Hepatocyte (in vitro differentiated cells): ENCODE measurements at places on chromosomes 1 and 21.

DNA sequence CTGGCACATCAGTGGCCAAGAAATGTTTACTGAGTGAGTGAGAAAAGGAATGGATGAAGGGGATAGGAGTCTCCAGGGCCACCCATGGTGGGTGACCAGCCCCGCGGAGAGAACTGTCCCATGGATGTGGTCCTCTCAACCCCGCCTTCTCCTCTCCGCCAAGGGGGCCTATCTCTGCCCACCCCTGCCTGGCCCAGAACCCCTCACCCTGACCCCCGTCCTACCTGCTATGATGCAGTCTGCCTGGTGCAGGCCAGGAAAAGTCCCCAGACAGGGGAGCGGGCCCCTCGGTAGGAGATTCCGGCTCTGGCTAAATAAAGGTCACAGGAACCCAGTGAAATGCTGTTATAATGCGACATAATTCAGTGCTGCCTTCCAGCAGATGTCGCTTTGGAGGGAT lies 107.6 kb downstream of the PTPRU start:
- no peak overlapping the region for H3K4me3 ChIP-seq
- no peaks in the 10 kb centered on the region for H3K4me1 ChIP-seq
- H3K27me3 ChIP-seq, result peaks cover 15% of the 10 kb centered on the region
- H3K36me3 ChIP-seq, result no peaks in the 10 kb centered on the region
- no peak overlapping the region for H3K27ac ChIP-seq

DNA sequence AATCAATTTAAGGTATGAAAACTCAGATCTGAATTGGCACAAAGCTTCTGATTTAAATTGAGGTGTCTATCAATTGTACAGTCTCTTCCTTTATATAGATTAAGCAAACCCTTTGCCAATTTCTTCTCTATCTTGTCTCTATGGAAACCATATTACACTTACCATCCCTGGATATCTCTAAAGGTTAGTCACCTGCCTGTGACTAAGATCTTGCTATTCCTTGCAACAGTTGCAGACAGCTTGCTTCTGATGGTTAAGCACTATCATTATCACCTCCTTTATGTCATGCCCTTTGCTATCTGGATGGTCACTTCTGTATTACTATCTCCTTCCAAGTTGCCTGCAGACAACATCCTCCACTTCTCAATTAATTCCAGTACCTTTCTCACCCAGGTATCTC lies 998.6 kb upstream of the B3GALT2 start:
- H3K27ac ChIP-seq, result no peak overlapping the region
- no peaks in the 10 kb centered on the region for H3K27me3 ChIP-seq
- no peaks in the 10 kb centered on the region for H3K36me3 ChIP-seq
- no peaks in the 10 kb centered on the region for H3K4me1 ChIP-seq
- no peak overlapping the region for H3K4me3 ChIP-seq

GRCh38 chr1:69109277-69109676 lies 458.4 kb upstream of the LRRC7 start:
- no peak overlapping the region for H3K4me3 ChIP-seq
- H3K36me3 ChIP-seq, result no peaks in the 10 kb centered on the region
- no peaks in the 10 kb centered on the region for H3K27me3 ChIP-seq
- no peak for DNase-seq

DNA sequence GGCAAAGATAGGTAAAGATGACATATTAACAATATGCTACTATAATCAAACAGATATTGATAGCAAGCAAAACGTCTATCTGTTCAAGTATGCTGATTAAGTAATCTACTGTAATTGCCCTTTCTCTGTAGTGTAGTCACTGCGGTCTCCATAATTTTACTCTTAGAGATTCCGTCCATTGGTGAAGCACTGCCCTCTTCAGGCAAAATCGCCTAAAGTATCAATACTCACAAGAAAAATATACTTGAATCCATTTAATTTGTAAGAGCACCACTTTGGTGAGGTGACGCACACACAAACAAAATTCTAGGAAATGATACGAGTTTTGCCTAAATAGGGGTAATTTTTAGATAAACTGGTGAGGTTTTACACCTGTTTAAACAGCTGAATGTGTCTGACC lies 434.6 kb upstream of the CHRM3 start:
- no peak overlapping the region for H3K27ac ChIP-seq
- no peaks in the 10 kb centered on the region for H3K27me3 ChIP-seq
- no peaks in the 10 kb centered on the region for H3K4me1 ChIP-seq
- H3K4me3 ChIP-seq, result no peak overlapping the region

GRCh38 chr1:181255270-181255929 lies 166.9 kb downstream of the IER5 start:
- no peak overlapping the region for H3K27ac ChIP-seq
- no peak overlapping the region for H3K4me3 ChIP-seq
- H3K4me1 ChIP-seq, result peaks cover 5% of the 10 kb centered on the region
- DNase-seq, result peak; percentile 74
- H3K36me3 ChIP-seq, result no peaks in the 10 kb centered on the region
- H3K27me3 ChIP-seq, result no peaks in the 10 kb centered on the region

- no peak for DNase-seq
- no peak overlapping the region for H3K4me3 ChIP-seq
- no peaks in the 10 kb centered on the region for H3K36me3 ChIP-seq
Measured at GRCh38 chr1:247552231-247552630, 3.3 kb downstream of the GCSAML start.

DNA sequence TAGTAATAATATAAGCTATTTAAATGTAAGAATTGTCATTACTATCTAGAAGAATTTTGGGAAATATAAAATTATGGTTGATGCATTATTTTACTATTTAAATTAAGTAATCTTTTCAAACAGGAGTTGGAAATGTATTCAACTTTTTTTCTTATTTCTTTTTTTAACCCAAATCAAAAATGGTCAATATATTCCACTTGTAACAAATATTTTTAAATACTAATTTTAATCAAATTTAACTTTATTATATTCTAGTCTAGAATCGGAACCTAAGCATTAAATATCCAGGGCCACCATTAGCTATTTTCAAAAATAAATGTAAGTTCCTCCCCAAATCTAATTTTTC lies 37.2 kb upstream of the S1PR1 start:
- DNase-seq, result no peak
- H3K4me1 ChIP-seq, result no peaks in the 10 kb centered on the region
- no peak overlapping the region for H3K4me3 ChIP-seq
- no peaks in the 10 kb centered on the region for H3K27me3 ChIP-seq

- H3K27ac ChIP-seq, result no peak overlapping the region
- H3K36me3 ChIP-seq, result no peaks in the 10 kb centered on the region
- no peaks in the 10 kb centered on the region for H3K4me1 ChIP-seq
Measured at GRCh38 chr1:92240034-92240433, 22.3 kb downstream of the C1orf146 start.

GRCh38 chr1:17653728-17654351 lies 101.3 kb upstream of the ACTL8 start:
- no peaks in the 10 kb centered on the region for H3K27me3 ChIP-seq
- H3K27ac ChIP-seq, result no peak overlapping the region
- H3K4me1 ChIP-seq, result no peaks in the 10 kb centered on the region

DNA sequence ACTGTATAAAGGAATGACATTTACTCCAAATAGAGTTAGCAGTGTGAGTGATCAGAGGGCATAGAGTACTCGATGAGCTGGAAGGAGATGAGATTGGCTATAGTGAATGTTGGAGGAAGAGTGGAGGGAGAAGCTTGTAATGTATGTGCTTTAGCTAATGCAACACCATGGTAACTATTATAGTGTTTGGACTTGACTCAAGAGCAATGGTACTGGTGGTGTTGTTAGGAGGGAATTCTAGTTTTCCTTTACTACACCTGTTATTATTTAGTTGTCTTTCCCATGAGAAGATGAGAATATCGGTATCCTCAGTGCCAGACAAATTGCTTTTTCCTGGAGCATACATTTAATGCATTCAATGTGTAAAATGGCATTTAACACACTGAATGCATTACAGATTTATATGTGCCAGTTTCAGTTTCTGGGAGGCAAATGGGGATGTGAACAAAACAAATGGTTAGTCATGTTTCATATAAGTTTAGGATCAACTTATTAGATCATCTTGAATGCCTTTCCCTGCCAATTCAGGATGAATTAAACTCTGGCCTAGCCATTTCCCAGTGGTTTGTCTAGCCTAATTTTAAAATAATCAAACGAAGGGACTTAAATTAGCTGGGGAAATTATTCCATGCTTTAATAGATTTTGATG lies 291.1 kb upstream of the ADAMTS5 start:
- no peak for DNase-seq
- no peaks in the 10 kb centered on the region for H3K27me3 ChIP-seq
- no peak overlapping the region for H3K27ac ChIP-seq
- H3K4me3 ChIP-seq, result no peak overlapping the region
- H3K36me3 ChIP-seq, result no peaks in the 10 kb centered on the region

- no peaks in the 10 kb centered on the region for H3K36me3 ChIP-seq
- no peaks in the 10 kb centered on the region for H3K27me3 ChIP-seq
- H3K4me1 ChIP-seq, result no peaks in the 10 kb centered on the region
- no peak for DNase-seq
Measured at GRCh38 chr1:208858738-208859137, 614.6 kb upstream of the PLXNA2 start.

- DNase-seq, result no peak
- no peaks in the 10 kb centered on the region for H3K4me1 ChIP-seq
- no peaks in the 10 kb centered on the region for H3K36me3 ChIP-seq
- H3K4me3 ChIP-seq, result no peak overlapping the region
- no peak overlapping the region for H3K27ac ChIP-seq
- no peaks in the 10 kb centered on the region for H3K27me3 ChIP-seq
Measured at GRCh38 chr21:43814215-43815106, 25.1 kb downstream of the RRP1 start.

DNA sequence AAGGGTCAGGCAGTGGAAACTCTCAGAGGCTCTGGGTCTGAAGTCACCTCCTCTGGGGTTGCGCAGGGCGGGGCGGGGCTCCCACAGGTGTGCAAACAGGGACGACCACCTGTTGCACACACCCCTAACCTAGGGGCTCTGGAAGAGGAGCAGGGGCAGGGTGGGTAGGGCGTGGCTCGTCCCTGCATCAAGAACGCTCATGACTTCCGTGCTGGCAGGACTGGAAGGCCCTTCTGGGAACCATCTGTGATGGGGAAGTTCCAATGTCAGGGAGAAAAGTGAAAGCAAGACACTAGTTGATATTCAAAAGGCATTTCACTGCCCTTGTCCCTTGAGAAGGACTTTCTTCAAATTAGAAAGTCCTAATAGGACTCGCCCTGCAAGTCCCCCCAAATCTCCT lies 22.1 kb upstream of the CLSTN1 start:
- no peak overlapping the region for H3K27ac ChIP-seq
- H3K36me3 ChIP-seq, result no peaks in the 10 kb centered on the region
- no peaks in the 10 kb centered on the region for H3K27me3 ChIP-seq
- peaks cover 6% of the 10 kb centered on the region for H3K4me1 ChIP-seq

- H3K36me3 ChIP-seq, result no peaks in the 10 kb centered on the region
- no peaks in the 10 kb centered on the region for H3K27me3 ChIP-seq
- H3K4me3 ChIP-seq, result peak overlapping the region; percentile 63
- peak; percentile 10 for DNase-seq
Measured at GRCh38 chr1:59815892-59816291, 1.1 kb downstream of the HOOK1 start.

DNA sequence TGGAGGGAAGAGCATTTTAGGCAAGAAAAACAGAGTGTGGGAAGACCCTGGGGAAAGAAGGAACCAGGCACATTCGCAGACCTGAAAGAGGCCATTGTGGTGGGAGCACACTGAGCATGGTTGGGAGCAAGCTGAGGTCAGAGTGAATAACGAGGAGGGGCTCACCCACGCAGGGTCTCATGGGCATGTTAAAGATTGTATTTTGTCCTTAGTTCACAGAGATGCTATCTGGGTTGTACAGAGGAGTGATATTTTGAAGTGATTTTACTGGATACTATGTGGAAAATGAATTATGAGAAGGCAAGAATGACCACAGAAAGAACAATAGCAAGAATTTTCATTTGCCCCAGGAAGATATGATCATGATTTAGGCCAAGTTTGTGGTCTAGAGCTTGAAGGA lies 578.3 kb upstream of the NR5A2 start:
- no peaks in the 10 kb centered on the region for H3K4me1 ChIP-seq
- no peak overlapping the region for H3K27ac ChIP-seq
- H3K27me3 ChIP-seq, result no peaks in the 10 kb centered on the region
- no peak overlapping the region for H3K4me3 ChIP-seq

DNA sequence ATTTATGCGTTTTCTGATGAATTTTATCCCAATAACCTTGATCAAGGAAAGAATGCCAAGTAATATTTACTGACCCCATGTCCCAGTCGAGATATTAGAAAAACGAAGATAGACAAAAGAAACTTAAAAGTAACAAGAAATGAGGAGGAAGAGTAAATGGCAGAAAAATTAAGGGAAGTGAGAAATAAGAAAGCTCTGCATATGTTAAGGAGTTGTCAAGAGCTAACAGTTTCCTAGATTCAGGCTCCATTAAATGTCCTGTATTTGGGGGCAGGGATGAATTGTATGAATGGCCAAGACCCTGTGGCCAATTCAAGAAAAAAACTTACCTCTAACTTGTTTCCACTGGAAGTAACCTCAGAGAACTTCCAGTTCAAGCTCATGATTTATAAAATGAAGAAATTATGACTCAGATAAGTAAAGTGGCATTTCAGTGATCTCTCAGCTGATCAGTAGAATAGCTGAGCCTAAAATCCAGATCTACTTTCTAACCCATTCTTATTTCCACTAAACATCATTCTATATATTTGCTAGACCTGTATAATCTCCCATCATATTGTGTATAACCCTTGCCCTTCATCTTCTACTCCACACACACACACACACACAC lies 73.2 kb downstream of the ZC3H11B start:
- no peak for DNase-seq
- H3K36me3 ChIP-seq, result no peaks in the 10 kb centered on the region
- no peak overlapping the region for H3K27ac ChIP-seq
- no peaks in the 10 kb centered on the region for H3K27me3 ChIP-seq
